ENCODE measurements at places on chromosomes 7 and 10.
A peak's percentile ranks its signal among the peaks of the same experiment; 100 is the strongest.

DNA sequence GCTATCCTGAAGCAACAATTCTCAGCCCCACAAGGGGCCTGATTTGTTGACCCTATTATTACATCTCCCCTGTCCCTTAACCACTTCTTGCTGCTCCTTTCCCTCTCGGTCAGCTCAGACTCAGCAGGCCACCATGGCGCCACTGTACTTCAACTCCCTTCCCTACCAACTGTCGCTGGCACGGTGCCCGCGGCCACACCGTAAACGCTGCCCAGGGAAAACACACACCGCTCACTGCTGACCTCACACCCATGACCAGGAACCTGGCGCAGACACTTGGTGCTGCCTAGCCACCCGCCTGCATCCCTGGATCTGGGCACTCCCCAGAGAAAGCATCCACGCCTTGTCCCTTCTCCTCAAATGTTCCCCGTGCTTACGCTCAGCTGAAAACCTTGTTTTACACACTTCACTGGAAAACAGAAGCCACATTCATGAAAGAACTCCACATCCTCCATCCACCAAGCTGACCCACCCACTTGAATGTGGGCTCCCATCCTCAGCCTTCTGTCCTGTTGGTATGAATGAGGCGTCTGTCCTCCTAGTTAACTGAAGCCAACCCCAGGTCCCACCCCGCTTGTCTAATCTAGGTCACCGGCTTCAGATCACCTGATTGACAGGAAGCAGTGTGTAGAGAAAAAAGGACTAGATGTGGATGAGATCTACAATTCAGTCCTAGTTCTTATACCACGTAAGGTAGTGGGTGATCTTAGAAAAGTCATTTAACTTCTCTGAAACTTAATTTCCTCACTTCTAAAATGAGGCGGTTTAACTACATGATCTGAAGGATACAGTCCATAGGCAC, 28.5 kb upstream of the CRYGN start:
- DNase-seq = no peak

- DNase-seq = no peak
These were observed 205.6 kb upstream of the TCF7L2 start for GRCh38 chr10:112744181-112745096.

- no peak for DNase-seq
These were observed 790.3 kb upstream of the KCND2 start for GRCh38 chr7:119482671-119483070.

GRCh38 chr7:50431722-50432305, 18.3 kb downstream of the FIGNL1 start:
- DNase-seq = no peak

- peak; percentile 24 for DNase-seq
These were observed 1.4 kb downstream of the OR6B1 start for GRCh38 chr7:144001543-144001942.

Measured in GM03348 (cell line).